Cerebellar nuclear complex (tissue), 1 donor: ENCODE measurements at places on chromosomes 6 and 20.
A peak's percentile ranks its signal among the peaks of the same experiment; 100 is the strongest.

DNA sequence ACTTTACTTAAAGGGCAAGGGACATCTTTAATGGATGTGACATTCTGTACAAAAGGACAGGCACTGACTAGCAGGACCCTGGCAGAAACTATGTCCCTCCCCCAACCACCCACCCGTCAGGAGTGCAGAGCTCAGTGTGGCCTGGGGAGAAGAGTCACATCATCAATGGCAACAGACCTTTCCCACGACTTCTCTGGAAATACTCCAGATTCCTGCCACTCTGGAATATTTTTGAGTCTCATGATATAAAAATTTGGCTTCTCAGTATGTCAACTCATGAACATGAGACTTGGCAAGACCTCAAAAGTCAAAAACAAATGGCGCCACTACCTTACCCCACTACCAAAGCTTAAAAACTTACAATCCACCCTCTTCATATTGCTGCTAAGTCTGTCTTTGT is 118.3 kb downstream of the SLC23A2 start:
- DNase-seq = no peak

DNA sequence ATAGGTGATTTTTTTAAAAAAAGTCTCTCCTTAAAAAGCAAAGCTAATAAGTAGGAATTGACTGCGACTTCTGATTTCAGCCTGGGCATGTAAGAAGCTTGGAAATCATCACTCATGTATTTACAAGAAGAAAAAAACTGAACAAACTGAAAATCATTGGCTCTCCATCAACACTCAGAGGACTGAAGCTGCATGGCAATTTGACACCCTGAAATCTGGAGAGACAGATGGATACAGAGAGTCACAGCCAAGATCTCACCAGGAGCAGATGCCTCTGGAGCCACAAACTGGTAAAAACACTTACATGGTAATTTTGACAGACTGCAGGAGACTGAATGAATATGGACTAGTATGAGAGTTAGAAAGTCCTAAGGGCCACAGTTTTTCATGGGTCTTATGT is 191.2 kb upstream of the TCF21 start:
- peak; percentile 97 for DNase-seq

GRCh38 chr6:37663019-37663810 is 34.5 kb downstream of the MDGA1 start:
- DNase-seq = no peak

DNA sequence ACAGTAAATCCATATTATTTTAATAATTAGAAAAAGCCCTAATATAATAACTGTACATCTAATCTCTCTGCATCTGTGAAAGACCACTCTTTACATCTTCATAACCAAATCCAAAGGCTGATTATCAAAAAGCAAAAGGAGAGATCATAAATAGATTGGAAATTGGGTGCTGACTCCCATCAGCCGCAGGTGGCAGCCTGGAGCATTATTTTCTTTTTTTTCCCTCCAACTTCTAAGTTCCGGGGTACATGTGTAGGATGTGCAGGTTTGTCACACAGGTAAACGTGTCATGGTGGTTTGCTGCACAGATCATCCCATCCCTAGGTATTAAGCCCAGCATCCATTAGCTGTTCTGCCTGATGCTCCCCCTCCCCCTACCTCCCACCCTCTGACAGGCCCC is 30.5 kb downstream of the LRP11 start:
- no peak for DNase-seq

GRCh38 chr20:3276680-3277015 is 37.7 kb upstream of the SLC4A11 start:
- DNase-seq = no peak

DNA sequence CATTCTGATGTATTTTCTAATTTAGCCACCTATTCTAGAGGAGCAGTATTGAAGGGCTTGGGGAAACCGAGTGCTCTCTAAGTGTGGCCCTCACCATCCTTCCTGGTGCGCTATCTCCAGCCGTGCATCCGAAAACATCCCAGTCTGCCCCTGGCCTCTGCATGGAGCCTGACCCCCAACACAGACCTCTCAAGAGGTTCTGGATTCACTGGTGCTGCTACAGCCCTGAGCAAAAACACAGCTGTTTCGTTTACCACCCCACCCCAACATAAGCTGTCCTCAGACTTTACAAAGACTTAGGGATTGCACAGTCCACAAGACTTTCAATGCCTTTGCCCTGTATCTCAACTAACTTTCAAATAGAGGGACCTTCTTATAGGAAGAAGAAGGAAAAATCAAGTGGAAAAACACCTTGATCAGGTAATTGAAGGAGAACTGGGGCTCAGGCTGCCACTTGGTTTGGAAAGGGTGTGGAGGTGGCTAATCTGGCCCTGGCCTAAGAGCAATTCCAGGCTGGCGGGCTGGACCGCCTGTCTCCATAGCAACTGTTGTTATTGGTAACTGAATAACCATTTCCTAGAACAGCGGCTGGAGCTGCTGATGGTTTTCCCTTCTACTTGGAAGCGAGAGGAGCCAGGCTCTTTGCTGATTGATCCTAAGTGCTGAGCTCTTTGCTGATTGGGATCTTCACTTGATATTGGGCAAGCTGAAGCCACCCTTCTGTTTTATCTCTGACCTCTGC is 90.2 kb upstream of the TOX2 start:
- peak; percentile 17 for DNase-seq
